Kidney tubule cell (primary cell): ENCODE measurements at places on chromosomes 7 and 10.
A peak's percentile ranks its signal among the peaks of the same experiment; 100 is the strongest.

GRCh38 chr7:67553378-67553777 is 556.7 kb downstream of the TYW1 start:
- DNase-seq, result no peak

- DNase-seq, result peak; percentile 38
Measured at GRCh38 chr7:38321515-38321944, 48.1 kb upstream of the TARP start.

DNA sequence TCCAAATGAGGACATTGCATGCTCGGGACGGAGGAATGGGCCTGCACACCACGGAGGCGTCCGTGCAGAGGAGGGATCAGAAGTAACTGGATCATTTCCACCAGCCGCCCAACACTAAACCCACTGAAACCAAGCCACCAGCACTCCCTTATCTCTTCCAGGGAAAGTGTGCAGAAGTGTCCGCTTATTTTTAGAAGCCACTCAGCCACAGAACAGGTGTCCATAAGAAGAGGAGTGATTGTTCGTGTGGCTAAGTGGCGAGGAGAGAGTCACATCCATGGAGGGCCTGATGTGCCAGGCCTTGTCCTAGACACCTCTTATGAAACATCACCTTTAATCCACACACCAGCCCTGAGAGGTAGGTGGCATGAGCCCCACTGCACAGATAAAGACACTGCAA is 407.9 kb upstream of the NPVF start:
- DNase-seq, result no peak

GRCh38 chr10:16478801-16479200 is 42.0 kb downstream of the PTER start:
- DNase-seq, result no peak

GRCh38 chr10:9140373-9140772 is 1085.9 kb downstream of the GATA3 start:
- no peak for DNase-seq

DNA sequence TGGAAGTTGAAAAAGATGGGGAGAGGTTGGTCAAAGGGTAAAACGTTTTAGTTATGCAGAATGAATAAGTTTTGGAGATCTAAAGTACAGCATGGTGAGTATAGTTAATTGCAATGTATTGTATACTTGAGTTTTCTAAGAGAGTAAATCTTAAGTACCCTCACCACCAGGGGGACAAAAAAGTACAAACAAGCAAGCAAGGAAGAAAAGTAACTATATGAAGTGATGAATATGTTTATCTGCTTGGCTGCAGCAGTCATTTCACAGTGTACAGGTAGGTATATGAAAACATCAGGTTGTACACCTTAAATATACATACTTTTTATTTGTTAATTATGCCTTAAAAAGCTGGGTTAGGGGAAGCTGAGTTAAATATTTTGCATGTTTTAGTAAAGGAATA is 157.3 kb downstream of the PCLO start:
- no peak for DNase-seq

DNA sequence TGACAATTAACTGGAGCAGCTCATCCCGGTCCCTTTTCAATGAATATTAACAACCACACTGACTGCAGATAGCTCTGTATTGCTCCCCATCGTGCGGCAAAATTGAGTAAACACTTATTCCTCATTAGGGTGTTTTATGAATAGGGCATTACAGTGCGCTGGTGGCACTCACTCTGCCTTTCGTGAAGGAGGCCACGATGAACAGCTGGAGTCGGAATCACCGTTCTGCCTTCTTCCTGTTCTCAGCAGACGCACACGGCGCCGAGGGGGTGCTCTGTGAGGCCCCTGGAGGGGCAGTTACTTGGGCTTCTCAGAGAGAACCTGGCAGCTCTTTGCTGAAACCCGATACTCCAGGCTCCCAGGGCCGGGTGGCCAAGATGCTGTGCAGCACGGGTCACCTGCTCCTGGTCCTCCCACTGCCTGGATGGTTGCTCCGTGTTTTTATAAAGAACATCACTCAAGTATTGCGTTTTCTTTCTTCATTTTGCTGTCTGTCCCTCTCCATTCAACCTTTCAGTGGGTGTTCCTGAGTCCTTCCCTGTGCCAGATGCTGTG is 241.9 kb downstream of the GLRX3 start:
- no peak for DNase-seq

GRCh38 chr7:5633161-5634106 is 148.0 kb downstream of the RNF216 start:
- no peak for DNase-seq

- DNase-seq, result peak; percentile 86
Measured at GRCh38 chr10:76049581-76050290, 618.3 kb downstream of the LRMDA start.

- DNase-seq, result no peak
Measured at GRCh38 chr7:1560620-1561031, 4.6 kb upstream of the TMEM184A start.

DNA sequence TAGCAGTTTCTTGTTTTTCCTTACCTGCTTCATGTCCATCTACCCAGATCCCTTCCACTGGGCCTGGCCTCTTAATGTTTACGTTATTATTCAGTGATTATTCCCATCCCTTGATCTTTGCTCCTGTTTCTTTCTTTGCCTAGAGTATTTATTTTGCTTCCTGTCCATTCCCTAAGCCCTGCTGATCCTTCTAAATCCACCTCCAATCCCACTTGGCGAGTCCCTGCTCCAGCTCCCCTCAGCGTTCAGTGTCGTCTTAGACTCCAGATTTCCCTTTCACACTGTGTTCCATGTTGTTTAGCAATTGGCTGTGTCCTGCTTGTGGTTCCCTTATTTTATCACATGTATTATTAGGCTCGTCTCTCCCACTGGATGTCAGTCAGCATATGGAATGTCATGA is 7.3 kb downstream of the PPP2R2D start:
- DNase-seq, result no peak

DNA sequence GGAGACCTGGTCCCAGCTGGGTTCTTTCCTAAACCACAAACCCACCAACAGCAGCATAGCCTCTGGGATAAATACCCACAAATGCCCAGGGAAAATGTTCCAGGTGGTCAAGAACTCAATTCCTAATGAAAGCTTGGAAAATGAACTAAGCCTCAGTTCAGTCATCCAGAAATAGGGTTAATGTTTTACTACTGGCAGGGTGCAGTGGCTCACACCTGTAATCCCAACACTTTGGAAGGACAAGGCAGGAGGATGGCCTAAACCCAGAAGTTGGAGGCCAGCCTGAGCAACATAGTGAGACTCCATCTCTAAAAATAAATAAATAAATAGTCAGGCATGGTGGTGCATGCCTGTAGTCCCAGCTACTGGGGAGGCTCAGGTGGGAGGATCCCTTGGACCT is 82.2 kb downstream of the SVOPL start:
- peak; percentile 69 for DNase-seq

GRCh38 chr7:45703911-45704682 is 129.9 kb downstream of the ADCY1 start:
- no peak for DNase-seq

DNA sequence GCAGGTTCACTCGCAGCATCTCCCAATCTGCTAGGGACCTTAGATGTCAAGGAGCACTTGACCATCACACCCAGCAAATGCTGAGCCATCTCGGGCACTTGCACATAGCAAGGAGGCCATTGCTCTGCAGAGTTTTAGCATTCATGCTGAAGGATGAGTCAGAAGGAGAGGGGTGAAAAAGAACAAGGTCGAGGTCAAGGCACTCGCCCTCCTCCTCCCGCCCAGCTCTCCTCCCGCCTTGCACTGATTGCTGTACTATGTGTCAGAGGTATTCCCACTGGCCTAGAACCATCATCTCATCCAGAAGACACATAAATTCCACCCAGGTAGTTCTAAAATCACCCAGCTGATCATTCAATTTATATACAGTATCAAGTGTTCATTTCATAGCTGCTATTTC is 255.1 kb upstream of the SP4 start:
- DNase-seq, result peak; percentile 9

DNA sequence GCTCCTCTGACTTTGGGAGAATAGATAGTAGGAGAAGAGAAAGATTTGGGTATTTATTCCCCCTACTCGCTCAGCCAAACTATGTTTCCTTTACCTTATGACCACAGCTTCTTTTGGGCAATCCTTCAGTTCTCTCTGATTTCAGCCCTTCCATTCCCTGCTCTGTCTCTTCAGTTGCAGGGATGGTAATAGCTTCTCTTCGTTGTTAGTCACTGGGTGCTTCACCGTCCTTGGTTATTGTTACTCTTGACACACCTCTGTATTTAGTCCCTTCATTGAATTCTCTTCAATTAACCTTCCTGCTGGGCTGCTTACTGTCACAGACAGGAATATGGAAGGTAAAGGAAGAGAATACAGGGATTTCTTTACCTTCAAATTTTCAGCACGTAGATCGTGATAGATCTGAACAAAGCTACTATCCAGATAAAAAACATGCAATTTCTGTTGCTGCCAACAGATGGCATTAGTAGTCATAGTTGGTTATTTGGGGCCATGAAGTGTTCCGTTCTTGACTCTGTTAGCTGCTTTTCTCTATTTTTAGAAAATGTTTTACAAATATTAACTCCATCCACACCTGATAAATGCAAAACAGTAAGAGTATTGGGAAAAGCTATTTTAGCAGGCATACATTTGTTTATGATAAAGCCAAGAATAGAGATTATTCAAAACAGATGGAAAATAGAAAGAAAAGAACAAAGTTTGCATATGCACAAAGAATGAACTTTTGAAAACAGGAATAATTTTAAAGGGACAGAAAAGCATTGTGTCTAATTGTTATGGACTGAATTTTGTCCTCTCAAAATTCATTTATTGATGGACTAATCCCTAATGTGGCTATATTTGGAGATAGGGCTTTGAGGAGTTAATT is 14.0 kb upstream of the PTTG1IP2 start:
- peak; percentile 67 for DNase-seq

GRCh38 chr7:127378537-127378936 is 14.0 kb downstream of the ZNF800 start:
- DNase-seq, result no peak

DNA sequence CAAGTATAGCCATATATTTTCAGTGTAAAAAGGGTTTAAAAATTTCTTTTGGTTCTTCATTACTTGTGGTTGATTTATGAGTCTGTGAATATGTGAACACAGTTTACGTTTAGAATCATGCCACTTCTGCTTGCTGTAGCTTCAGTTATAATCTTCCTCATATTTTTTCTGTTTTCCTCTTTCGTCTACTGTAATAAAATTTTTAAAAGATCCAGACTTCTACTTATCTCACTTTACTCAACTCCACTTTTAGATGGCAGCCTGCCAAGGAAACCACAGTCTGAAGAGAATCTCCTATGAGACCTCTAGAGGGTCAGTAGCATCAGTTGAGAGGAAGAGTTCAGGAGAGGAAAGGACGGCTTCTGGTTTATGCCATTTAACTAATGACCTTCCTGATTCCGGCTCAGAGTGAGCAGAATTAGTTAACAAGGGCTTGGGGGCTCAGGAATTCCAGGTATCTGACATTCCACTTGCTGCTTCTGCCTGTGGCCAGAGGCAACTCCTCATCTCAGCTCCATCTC is 21.4 kb downstream of the CREB5 start:
- peak; percentile 80 for DNase-seq

DNA sequence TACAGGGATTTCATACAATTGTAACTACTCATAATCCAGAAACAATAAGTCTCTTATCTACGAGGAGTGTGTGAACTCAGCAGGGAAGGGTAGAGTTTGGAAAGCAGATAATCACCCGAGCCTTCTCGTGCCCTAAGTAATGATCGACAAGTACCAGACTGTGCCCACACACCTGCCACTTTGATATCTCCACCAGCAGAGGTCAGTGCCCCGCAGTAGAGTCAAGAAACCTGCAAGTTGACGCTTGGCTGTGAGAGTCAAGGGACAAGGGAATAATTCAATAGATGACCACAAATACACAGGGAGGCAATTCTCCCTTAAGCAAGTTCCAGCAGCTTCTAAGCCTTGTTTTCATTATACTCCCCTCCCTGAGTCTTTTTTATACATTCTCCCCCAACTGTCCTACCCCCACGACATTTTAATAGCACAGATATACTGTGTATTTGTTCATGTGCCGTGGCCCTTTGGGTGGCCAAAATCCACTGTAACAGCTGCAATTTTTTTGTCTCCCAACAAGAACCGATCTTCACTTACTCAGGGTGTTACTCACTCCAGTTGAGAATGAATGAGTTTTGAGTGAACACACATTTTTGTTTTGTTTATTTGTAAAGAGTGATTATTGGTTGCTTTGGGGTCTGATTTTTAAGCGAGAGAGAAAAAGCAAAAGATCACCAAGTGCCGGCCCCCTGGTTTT is 106.9 kb upstream of the RHEB start:
- DNase-seq, result peak; percentile 75

- DNase-seq, result peak; percentile 94
Measured at GRCh38 chr10:30583778-30584415, 45.7 kb downstream of the LYZL2 start.

DNA sequence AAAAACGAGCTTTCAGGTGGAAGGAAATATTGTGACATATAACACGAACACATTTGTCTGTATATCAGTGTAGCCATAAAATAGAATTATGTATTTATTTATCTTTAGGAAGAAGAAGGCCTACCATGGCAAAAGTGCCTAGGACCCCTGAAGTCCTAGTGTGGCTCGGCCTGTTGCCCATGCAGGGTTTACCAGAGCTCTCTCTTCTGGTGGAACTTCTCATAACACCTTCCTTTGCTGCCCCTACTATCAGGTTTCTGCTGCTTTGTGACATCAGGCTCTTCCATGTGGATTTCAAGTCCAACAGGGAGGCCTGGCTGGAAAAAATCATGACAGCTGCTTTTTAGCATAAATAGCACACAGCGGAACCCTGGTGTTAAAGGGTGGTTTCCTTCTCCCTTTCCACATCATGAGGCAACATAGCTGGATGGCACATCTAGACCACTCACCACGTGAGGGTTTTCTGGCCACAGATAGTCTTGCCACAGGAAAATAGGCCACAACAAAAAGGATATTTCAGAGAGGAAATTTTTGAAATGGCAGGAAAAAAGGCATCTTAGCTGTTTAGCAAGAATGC is 44.8 kb upstream of the ADO start:
- DNase-seq, result no peak

DNA sequence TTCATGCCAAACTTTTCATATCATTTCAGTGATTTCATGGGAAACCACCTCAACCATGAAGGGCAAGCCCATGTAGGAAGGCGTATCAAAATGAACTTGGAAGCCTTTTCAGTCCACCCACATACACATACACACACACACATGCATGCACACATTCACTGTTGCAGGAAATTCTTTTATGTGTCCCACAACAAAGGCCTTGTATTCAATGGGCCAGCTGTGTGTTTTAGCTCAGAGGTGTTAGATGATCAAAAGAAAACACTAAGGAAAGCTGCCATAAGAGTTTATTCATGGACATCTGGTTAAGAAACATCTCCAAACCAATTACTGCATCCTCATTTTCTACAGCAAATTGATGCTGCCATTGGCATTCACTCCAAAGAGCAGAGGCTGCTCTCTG is 74.4 kb upstream of the STK17A start:
- no peak for DNase-seq
